ENCODE measurements at places on chromosomes 3 and 15. TPM values are rescaled to one million over a fixed set of nuclear protein-coding genes. Genes with fewer than 3 reads are reported as not detected.

Gene SATB1
- 571 TPM for total RNA-seq

GRCh38 chr3:126149960-126150515 is 30.3 kb downstream of the ALDH1L1 start:
- H3K4me1 ChIP-seq: no peaks in the 10 kb centered on the region
- H3K27me3 ChIP-seq: no peaks in the 10 kb centered on the region
- H3K4me3 ChIP-seq: no peak overlapping the region
- no peaks in the 10 kb centered on the region for H3K36me3 ChIP-seq
- H3K27ac ChIP-seq: no peak overlapping the region

GRCh38 chr3:71069797-71070196 is 513.7 kb downstream of the FOXP1 start:
- DNase-seq: peak; percentile 89
- peaks cover 57% of the 10 kb centered on the region for H3K4me1 ChIP-seq
- H3K36me3 ChIP-seq: peaks cover 12% of the 10 kb centered on the region
- no peak overlapping the region for H3K4me3 ChIP-seq

- peaks cover 40% of the 10 kb centered on the region for H3K4me1 ChIP-seq
- peaks cover 2% of the 10 kb centered on the region for H3K36me3 ChIP-seq
- H3K27me3 ChIP-seq: no peaks in the 10 kb centered on the region
- peak overlapping the region; percentile 14 for H3K27ac ChIP-seq
These were observed 202.3 kb upstream of the LPP start for GRCh38 chr3:187951452-187952190.

GRCh38 chr15:57647791-57648130 is 56.1 kb downstream of the MYZAP start:
- H3K4me3 ChIP-seq: no peak overlapping the region
- peaks cover 6% of the 10 kb centered on the region for H3K27me3 ChIP-seq
- DNase-seq: no peak
- no peaks in the 10 kb centered on the region for H3K36me3 ChIP-seq
- H3K4me1 ChIP-seq: peaks cover 9% of the 10 kb centered on the region

- no peak within 1 kb of the TSS for H3K27ac ChIP-seq
- no peak for DNase-seq
- peaks cover 7% of the 10 kb centered on the region for H3K4me1 ChIP-seq
- no peaks in the 10 kb centered on the region for H3K36me3 ChIP-seq
These were observed at the start of gene GCNT3 for GRCh38 chr15:59611276-59612260. GCNT3 (plus strand) TSS chr15:59611783; CDS start chr15:59618239, 6,456 bp downstream.

Gene MST1
- 7.6 TPM for total RNA-seq

- no peak for DNase-seq
- peaks cover 30% of the 10 kb centered on the region for H3K36me3 ChIP-seq
- H3K27me3 ChIP-seq: no peaks in the 10 kb centered on the region
- H3K4me3 ChIP-seq: no peak overlapping the region
- H3K4me1 ChIP-seq: peaks cover 20% of the 10 kb centered on the region
These were observed 59.8 kb upstream of the ACKR4 start for GRCh38 chr3:132537297-132537696.

- H3K27me3 ChIP-seq: no peaks in the 10 kb centered on the region
- no peak overlapping the region for H3K4me3 ChIP-seq
- peaks cover 7% of the 10 kb centered on the region for H3K4me1 ChIP-seq
- no peak overlapping the region for H3K27ac ChIP-seq
These were observed 89.7 kb upstream of the CGNL1 start for GRCh38 chr15:57286446-57287122.

Gene CD86
- total RNA-seq: 1.4 TPM

Gene FAM174B
- total RNA-seq: 1.9 TPM

- peaks cover 2% of the 10 kb centered on the region for H3K27me3 ChIP-seq
- H3K27ac ChIP-seq: no peak overlapping the region
- DNase-seq: no peak
- peaks cover 4% of the 10 kb centered on the region for H3K36me3 ChIP-seq
- H3K4me1 ChIP-seq: peaks cover 20% of the 10 kb centered on the region
- no peak overlapping the region for H3K4me3 ChIP-seq
These were observed 309.4 kb downstream of the PLCL2 start for GRCh38 chr3:17194116-17194515.

DNA sequence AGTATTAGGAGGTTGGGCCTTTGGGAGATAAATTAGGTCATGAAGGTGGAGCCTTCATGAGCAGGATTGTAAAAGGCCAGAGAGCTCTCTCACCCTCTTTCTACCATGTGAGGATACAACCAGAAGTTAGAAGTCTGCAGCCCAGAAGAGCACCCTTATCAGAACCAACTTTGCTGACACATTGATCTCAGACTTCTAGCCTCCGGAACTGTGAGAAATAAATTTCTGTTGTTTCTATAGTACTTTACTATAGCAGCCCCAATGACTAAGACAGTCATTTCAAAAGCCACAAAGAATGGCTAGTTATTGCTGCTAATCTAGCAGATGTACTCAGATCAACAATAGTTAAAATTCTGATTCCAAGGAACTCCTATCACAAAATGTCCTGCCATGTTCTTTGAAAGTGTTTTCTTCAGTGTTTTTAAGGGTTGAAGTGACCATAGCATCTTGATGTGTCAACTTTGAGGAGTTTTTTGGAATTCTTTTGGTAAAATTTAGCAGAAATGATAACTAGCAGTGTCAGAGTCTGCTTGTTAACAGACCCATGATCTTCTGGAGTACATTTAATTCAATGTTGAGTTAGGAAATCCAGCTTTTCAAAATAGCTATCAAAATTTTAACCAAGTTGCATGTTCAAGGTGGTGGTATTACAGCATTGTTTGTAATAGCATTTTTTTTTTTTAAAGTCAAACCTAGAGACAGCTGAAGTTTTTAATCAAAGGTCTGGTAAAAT is 10.3 kb downstream of the DZIP3 start:
- no peak overlapping the region for H3K4me3 ChIP-seq
- H3K27ac ChIP-seq: no peak overlapping the region
- H3K36me3 ChIP-seq: peaks cover 7% of the 10 kb centered on the region
- peaks cover 40% of the 10 kb centered on the region for H3K4me1 ChIP-seq

Gene RPL39L
- total RNA-seq: 10.4 TPM

DNA sequence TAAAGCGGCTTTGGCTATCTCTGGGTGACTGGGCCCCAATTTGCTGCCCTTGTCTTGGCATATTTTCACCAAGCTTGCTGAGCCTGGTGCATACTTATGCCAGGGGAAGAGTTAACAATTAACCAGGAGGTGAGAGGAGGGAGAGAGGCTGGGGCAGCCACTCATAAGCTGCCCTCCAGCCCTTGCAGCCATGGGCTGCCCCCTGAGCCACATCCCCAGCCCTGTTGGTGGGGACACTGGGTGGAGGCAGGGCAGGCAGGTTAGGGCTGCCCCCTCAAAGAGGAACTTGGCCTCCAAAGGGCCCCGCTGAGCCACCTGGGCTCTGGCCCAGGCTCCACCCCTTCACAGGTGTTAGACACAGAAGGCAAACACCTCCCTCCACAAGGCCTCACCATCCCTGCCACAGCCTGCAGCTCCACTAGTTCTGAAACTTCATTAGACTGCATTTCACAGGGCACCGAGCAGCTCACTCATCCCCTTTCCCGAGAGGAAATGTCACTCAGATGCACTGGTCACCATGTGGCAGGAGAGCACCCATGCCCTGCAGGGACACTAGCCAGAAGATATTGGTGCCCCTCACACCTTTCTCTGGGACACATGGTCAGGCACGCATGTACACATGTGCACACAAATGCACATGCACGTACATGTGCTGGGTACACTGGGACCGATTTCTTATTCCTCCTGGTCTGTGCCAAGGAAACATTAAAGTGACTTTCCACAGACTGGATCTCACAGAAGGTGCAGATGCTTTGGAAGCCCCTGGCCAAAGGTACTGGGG is 20.2 kb downstream of the AMOTL2 start:
- no peak overlapping the region for H3K27ac ChIP-seq
- no peak for DNase-seq
- no peaks in the 10 kb centered on the region for H3K36me3 ChIP-seq
- H3K4me3 ChIP-seq: no peak overlapping the region
- no peaks in the 10 kb centered on the region for H3K27me3 ChIP-seq

DNA sequence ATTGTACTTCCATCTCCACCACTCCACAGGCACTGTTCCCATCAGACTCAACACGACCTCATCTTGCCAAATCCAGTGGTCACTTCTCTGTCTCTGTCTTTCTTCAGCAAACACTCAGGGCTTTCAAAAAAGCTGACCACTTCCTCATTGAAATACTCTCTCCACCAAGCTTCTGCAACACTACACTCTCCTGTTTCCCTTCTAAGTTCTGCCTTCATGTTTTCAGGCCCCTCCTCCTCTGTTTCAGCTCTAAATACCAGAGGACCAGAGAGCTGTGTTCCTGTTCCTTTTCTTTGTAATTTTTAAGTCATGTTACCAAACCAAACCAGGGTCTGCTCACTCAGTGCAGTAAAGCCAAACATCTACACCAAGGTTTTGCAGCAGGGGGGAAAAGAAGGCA is 33.8 kb upstream of the ACP3 start:
- no peak overlapping the region for H3K27ac ChIP-seq
- H3K4me1 ChIP-seq: no peaks in the 10 kb centered on the region
- H3K4me3 ChIP-seq: no peak overlapping the region
- H3K36me3 ChIP-seq: no peaks in the 10 kb centered on the region
- peaks cover 5% of the 10 kb centered on the region for H3K27me3 ChIP-seq
- no peak for DNase-seq

GRCh38 chr3:177174607-177175170 is 22.6 kb downstream of the TBL1XR1 start:
- H3K4me3 ChIP-seq: no peak overlapping the region
- H3K4me1 ChIP-seq: peaks cover 34% of the 10 kb centered on the region
- peaks cover 37% of the 10 kb centered on the region for H3K36me3 ChIP-seq
- no peaks in the 10 kb centered on the region for H3K27me3 ChIP-seq

Gene SGO1
- 20.0 TPM for total RNA-seq

Gene SPINT1
- total RNA-seq: 12.9 TPM

- no peaks in the 10 kb centered on the region for H3K36me3 ChIP-seq
- H3K27ac ChIP-seq: no peak overlapping the region
- no peak for DNase-seq
- no peaks in the 10 kb centered on the region for H3K4me1 ChIP-seq
- H3K27me3 ChIP-seq: no peaks in the 10 kb centered on the region
These were observed 80.1 kb upstream of the PLSCR5 start for GRCh38 chr3:146685050-146685814.

All from activated CD4-positive, alpha-beta T cell treated with anti-CD3 and anti-CD28 coated beads, Interleukin-2, amount 10 ng/mL, durations not matched to agents 24 days and 14 days (primary cell).